CD4-positive, alpha-beta T cell treated with Interferon alpha-2 for 1 hour (primary cell): ENCODE measurements at places on chromosomes 3 and 15.

DNA sequence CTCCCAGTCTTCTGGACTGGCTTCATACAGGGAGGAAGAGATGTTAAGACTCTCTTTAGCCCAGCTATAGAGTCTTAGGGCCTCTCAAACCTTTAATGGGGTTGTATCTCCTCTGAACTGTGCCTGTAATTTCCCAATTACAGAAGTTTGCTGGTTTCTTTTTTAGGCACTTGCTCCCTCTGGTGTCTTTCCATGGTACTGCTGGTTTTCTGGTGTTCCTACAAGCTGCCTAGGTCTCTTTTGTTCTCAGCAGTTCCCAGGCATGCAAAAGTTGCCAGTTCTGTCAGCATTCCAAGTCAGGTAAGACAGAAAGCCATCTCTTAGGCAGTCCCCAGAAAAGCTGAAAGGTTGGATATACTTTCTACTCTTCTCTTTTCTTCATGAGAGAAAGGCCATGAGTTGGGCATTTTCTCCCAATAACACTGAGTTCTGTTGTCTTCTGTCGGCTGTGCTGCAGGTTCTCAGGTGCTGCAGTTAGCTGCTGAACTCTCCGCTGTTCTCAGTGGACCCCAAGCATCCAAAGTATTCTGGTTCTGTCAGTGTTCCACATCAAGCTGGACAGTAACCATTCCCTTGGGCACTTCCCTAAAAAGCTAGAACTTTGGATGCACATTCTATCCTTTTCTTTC is 54.4 kb upstream of the EHHADH start:
- DNase-seq = peak; percentile 53

GRCh38 chr15:74384881-74385643 is 17.6 kb upstream of the CYP11A1 start:
- DNase-seq = peak; percentile 85

- no peak for DNase-seq
Measured at GRCh38 chr15:92681141-92681631, 25.6 kb upstream of the FAM174B start.

GRCh38 chr15:70923311-70924080 is 30.9 kb downstream of the LRRC49 start:
- DNase-seq = no peak

DNA sequence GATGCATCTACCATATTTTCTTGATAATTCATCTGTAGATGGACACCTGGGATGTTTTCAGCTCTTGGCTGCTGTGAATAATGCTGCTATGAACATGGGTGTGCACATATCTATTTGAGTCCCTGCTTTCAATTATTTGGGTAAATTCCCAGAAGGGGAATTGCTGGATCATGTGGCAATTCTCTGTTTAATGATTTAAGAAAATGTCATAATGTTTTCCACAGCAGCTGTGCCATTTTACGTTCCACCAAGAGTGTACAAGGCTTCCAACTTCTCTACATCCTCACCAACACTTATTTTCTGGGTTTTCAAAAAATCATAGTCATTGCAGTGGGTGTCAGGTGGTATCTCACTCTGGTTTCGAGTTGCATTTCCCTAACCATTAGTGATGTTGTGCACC is 64.4 kb downstream of the NSMCE3 start:
- DNase-seq = no peak

- no peak for DNase-seq
Measured at GRCh38 chr15:69323893-69324430, 25.2 kb downstream of the PAQR5 start.

GRCh38 chr15:35181538-35181937 is 96.4 kb upstream of the NANOGP8 start:
- no peak for DNase-seq

GRCh38 chr15:99324082-99324620 is 72.9 kb downstream of the LRRC28 start:
- no peak for DNase-seq

GRCh38 chr3:146621723-146622122 is 16.6 kb upstream of the PLSCR5 start:
- no peak for DNase-seq

DNA sequence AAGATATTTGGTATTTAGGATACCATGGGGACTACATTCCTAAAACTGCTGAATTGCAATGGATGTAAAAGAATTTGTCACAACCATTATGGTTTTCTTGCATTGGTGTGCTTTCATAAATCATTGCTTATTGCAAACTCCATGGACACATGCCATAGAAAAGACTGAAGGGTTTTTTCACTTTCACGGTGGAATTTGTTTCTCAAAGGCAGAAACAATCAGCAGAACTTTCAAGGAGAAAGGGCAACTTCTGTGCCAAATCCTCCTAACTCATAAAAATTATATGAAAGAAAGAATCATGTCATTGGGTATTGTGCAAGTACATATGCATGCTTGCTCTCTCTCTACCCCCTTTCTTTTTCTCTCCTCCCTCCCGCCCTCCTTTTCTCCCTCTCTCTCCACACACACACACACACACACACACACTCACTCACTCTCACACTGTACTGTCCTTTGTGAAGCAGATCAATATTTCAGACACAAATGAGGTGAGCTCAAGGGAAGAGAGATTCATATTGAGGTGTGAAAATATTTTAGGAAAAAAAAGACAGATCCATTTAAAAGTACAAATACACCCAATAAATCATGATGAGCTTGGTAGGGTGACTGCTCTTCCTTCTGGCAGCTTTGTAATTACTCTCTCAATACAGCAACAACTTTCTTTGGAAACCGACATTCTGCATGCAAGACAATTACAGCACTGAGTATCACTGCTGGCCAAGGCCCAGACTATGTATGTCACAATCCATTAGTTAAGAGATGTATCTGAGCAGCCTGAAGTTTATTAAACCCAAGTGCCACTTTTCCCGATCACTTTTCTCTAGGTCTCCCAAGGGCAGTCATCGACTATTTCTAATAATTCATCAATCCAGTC is 492.6 kb downstream of the TUSC7 start:
- no peak for DNase-seq

DNA sequence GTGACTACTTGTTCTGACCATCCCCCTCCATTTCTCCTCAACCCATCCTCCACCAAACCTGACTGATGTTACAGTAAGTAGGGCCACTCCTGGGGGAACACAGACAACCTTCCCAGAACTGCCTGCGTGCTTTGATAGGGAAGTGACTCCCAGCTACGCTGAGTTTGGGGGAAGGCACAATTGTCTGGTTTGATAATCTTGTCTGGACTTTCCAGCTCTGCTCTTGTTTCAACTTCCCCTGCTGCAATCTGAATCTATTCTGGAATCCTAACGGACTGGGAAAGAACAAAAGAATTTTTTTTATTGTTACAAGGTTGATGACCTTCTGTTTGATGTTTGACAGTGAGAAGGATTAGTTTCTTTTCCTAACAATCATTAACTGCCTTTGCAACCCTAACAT is 895.6 kb downstream of the ROBO1 start:
- DNase-seq = no peak

GRCh38 chr15:93035953-93036810 is 52.8 kb downstream of the RGMA start:
- DNase-seq = peak; percentile 57

GRCh38 chr3:122427857-122428471 is 12.1 kb upstream of the WDR5B start:
- DNase-seq = no peak

- no peak for DNase-seq
Measured at GRCh38 chr15:66702787-66703539, 927 bp downstream of the SMAD6 start.

- no peak for DNase-seq
Measured at GRCh38 chr15:75456710-75457109, 5.2 kb upstream of the SIN3A start.

DNA sequence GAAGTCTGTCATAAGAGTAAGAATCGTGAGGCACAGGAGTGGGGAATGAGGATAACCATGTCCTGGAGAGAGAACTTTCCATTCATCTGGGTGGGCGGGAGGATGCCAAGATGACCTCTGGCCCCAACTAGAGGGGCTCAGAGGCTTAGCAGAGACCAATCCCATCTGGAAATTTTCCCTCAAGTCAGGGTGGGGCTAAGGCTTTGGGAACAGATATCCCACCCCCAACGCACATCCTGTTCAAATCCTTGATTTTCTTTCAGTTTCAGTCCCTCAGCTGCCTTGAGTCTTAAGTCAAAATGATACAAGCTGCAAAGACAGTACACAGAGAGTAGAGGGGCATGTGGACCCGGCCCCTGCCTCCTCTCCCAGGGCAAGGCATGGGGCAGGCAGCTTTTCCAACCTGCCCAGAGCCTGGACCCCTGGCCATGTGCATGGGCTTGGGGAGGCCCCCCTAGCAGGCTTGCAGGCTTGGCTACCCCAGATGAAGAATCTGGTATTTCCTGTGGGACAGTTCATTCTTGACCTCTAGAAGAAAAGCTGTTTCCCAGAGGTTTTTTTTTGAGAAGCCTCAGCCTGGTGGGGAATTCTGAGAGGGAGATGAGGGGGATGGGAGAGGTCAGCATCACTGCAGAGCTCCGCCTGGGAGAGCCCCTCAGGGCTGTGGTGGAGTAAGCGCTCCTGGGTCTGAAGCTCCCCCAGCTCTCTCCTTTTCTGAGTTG is 109.7 kb upstream of the HACD2 start:
- no peak for DNase-seq

DNA sequence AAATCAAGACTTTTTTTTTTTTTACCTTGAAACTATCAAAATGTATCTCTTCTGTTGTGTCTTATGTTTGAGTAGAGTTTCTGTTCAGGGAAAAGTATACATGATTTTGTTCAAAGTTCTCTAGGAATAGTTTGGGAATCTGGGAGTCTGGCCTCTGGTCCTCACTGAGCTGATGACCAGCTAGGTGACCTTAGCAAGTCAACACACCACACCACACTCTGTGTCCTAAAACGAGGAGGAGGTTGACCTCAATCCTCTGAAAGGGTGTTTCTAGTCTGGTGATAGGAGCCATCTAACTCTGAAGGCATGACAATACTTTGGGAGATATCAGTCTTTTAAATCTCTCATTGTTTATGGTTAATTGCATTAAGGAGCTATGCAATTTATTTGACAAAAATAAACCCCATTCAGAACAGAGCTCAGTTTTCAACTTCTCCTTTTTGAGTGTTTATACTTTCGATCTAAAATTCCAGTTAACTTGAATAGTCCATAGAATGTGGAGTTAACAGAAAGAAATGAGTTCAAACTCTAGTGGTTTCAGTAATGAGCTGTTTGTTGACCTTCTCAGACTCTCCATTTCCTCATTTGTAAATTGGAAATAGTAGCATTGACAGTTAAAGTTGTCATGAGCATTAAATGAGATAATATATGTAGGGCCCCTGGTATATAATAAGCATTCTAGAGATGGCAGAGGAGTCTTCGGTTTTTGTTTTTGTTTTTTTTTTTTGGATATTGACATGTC is 112.2 kb upstream of the LRRN1 start:
- no peak for DNase-seq

DNA sequence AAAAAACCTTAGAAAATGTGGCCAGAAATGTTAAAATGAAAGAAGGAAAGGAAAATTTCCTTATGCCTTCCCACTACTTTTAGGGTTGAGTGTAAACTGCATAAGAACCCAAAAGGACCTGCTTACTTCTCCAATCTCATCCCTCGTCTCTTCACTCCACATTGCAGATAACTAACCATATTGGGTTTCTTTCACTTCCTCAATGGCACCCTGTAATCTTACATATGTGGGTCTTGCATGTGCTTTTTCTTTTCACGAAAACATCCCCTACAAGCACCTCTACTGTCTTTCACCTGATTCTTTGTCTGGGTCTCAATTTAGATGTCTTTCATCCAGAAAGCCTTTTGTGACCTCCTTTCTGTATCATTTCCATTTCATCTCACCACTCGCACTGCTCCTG is 23.1 kb downstream of the EOMES start:
- DNase-seq = no peak

DNA sequence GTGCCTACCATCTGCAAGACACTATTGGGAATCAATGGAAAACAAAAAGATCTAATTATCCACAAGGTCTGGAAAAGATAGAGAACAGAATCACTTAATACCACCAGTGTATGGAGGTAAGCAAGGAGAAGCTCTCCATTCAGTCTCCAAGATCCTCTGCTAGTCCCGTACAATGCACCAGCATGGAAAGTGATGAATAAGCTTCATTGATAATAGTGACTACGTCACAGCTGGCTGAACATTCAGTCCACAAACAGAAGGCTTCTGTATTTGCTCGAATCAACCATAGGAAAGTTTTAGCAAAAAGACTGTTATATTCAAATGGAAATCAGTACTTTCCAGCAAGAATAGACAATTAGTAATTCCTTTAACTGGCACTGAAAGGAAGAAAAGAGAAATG is 42.9 kb downstream of the IGSF11 start:
- no peak for DNase-seq

- no peak for DNase-seq
Measured at GRCh38 chr3:117411971-117412370, 702.4 kb downstream of the TUSC7 start.

- DNase-seq = no peak
Measured at GRCh38 chr3:67521053-67521646, 133.3 kb downstream of the SUCLG2 start.

- no peak for DNase-seq
Measured at GRCh38 chr3:11162401-11163345, 8.4 kb downstream of the HRH1 start.

GRCh38 chr3:69541711-69542088 is 155.8 kb upstream of the FRMD4B start:
- no peak for DNase-seq

DNA sequence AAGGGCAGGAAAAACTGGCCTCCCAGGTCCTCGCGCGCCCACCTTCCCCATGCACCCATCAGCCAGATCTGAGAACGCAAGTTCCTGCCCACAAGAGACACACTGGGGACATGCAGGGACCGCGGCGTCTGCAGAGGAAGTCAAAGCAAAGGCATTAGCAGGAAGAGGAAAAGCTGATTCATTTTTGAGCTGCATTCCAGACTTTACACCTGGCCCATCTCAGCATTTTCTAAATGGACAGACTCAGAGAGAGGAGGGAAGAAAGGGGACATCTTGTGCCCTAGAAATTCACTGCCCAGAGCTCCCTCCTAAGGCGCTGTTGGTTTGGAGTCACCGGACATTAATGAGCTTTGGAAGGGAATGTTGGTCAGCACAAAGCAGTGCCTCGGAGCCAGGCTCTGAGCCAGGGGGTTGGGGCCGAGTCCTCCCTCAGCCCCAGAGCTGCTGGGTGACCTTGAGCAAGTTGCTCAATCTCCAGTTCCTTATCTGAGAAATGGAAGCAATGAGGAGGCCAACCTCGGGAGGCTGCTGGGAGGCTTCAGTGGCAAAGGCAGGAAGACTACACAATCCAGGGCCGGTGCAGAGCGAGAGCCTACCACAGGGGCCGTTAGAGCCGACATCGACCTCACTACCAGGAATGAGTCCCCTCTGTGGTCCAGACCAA is 150.5 kb upstream of the IQSEC1 start:
- no peak for DNase-seq

GRCh38 chr15:96028620-96029019 is 301.9 kb upstream of the NR2F2 start:
- no peak for DNase-seq

DNA sequence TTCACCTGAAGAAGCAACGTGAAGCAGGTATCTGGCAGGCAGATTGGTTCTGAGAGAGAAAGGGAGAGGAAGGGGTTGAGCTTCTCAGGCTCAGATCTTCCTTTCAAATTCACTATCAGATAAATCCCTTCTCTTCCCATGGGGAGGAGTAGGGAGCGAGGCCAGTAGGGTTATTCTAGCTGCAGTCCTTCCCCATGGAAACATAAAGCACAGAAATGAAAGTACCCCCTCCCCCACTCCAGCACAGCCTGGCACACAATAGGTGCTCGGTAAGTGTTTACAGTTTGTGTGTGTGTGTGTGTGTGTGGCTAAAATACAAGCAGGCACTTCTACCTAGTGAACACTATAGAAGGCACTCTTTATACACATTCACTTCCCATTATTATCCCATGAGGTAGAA is 20.8 kb upstream of the VPS8 start:
- no peak for DNase-seq
